Suprapubic skin (tissue), 4 donors: ENCODE measurements at places on chromosomes 13 and 19.

DNA sequence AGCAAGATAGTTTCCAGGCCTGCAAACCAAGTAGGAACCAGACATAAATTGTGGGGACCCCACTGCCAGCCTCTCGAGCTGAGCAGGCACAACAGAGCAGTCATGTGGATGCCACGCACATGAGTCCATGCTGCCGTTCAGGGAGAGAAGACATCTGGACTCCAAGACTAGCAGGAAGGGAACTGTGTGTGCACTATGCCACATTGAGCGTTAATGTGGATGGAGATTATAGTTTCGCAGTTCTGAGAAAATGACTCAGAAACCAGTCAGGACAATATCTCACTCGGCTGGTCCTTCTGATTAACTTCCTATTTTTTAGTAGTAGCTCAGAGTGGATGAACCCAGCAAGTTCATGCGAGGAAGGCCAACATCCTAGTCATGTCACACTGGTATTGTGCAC is 124.9 kb downstream of the CRYL1 start:
- DNase-seq = no peak

DNA sequence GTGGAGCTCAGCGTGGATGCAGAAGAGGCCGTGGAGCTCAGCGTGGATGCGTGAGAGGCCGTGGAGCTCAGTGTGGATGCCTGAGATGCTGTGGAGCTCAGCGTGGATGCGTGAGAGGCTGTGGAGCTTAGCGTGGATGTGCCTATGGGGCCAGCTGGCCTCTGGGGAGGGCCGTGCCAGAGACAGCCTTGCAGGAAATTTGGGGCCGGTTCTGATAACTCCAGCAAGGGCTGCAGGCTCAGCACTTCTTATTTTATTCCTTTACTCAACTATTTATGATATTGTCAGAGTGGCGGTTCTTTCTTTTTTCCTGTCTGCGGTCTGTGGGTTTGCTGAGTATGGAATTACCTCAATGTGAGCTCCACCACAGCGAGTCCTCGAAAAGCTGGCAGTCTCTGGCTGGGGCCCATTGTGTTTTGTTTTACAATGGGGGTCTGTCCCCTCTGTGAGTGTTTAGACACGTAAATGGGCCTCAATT is 17.8 kb upstream of the TMEM255B start:
- DNase-seq = no peak

GRCh38 chr13:31121379-31122140 is 40.1 kb downstream of the HSPH1 start:
- no peak for DNase-seq

DNA sequence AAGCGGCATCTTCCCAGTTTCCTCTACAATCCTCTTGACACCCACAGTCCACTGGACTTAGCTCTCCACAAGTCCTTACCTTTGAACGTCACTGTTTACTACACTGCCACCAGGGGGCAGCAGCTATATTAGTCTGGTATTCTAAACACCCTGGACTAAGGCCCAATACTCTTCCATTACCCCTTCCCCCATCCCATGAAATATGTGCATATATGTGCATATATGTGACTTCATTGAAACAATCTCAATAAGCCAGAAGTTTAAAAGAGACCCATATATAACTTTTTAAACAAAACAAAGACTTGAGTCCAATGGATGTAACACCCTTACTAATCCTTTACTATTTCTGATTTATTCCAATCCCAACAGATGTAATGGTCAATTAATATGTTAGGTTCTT is 15.5 kb downstream of the GGACT start:
- DNase-seq = no peak

GRCh38 chr13:30128591-30128990 is 178.8 kb downstream of the KATNAL1 start:
- DNase-seq = no peak

DNA sequence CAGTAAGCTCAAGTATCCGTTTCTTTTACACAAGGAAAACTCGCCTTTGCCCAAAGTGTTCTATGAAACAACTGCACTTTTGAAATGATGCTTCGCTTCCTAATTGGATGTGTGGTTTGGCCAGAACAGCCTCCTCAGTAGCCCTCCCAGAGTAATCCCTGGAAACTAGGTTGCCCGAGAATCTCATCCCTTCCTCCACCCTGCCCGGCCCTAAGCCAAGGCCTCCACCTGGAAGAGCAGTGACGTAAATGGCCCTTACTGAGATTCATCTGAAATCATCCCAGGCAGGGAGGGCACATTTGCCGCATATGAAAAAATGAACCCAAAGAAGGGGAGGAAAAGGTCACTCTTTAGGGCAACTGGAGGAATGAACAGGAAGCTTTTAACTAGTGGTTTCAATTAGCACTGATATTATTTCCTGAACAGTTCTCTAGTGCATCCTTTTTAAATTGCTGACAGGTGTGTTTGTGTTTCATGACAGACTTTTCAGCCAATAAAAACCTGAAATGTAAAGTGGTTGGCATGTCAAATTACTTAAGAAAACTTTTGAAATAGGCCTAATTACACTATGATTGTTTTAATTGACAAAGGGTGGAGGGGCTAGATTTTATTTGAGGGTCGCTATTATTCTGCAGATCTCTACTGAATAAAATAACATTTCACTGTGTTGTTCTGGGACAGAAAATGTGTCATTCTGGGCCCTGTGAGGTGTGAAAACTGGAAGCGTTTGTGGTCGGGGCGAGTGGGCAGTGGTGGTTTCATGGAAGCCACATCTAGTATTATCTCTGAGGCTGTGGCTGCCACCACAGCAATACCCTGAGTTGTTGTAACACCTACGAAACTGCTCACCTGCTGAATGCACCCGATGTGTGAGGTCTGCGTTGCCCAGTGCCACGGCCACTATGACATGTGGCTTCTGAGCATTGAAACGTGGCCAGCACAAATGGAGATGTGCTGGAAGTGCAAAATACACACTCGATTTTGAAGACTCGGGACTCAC is 112.1 kb downstream of the ZIC5 start:
- no peak for DNase-seq

DNA sequence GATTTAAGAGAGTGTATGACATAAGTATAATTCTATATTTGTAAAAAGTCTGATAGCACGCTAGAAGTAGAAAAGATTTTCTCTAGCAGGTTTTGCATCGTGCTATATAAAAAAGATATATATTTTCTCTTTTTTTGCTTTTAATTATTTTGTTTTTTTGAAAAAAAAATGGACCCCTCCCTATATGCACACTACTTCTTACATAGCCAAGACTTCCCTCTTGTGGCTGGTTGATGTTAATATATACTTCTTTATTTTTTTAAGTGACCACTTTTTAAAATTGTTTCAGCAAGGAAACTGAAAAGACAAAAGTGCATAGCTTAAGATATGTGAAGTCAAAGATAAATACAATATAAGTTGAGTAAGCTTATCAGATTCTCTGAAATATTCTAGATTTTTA is 1202.8 kb downstream of the DIAPH3 start:
- no peak for DNase-seq

GRCh38 chr13:67238277-67238859 is 8.2 kb upstream of the PCDH9 start:
- DNase-seq = no peak

- peak; percentile 78 for DNase-seq
These were observed 57.1 kb downstream of the ZNF568 start for GRCh38 chr19:36973021-36973843.

DNA sequence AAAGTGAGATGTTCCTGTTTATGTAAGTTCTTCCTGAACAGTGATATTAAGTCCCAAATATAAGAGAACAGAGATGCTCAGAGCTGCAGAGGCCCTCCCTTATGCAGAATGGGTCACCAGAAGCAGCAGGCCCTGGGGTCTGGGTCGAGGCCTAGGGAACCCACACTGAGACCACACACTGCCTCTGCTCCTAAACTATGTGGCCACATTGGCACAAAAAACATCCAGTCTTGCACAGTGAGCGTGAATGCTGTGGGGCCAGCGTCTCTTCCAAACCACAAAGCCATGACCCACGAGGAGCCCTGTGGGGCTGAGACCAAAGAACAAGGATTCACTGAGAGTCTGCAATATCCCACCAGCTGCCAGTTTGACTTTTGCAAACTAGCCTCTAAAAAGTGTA is 23.6 kb downstream of the PROZ start:
- DNase-seq = no peak
